Spleen (tissue), 13 donors: ENCODE measurements at places on chromosomes 7 and 10. TPM values are rescaled to one million over a fixed set of nuclear protein-coding genes. Genes with fewer than 3 reads are reported as not detected.

The WASHC2A gene
- 18.4 TPM for polyA plus RNA-seq

The HK1 gene
- polyA plus RNA-seq = 32.5 TPM

The SMO gene
- polyA plus RNA-seq = 2.1 TPM

The FAM180A gene
- not detected for polyA plus RNA-seq

The SMIM30 gene
- polyA plus RNA-seq = 64.7 TPM

The PAPOLB gene
- not detected for polyA plus RNA-seq

The CASP7 gene
- 14.0 TPM for polyA plus RNA-seq

The UCMA gene
- polyA plus RNA-seq = not detected

The FXYD4 gene
- not detected for polyA plus RNA-seq

The TMEM176B gene
- 70.0 TPM for polyA plus RNA-seq

The KIF11 gene
- polyA plus RNA-seq = 2.7 TPM

The PDE1C gene
- 0.53 TPM for polyA plus RNA-seq

The SRRM3 gene
- polyA plus RNA-seq = 1.6 TPM

The NAT16 gene
- not detected for polyA plus RNA-seq

The TDRD1 gene
- polyA plus RNA-seq = 0.03 TPM

The NPFFR1 gene
- 0.06 TPM for polyA plus RNA-seq

The ARID5B gene
- polyA plus RNA-seq = 5.6 TPM

The CPN1 gene
- polyA plus RNA-seq = not detected

The MMP21 gene
- polyA plus RNA-seq = 0.19 TPM

The RGS10 gene
- 127 TPM for polyA plus RNA-seq

The SPDYE2 gene
- polyA plus RNA-seq = not detected
